ENCODE measurements at places on chromosomes 7 and 10.
A peak's percentile ranks its signal among the peaks of the same experiment; 100 is the strongest.

DNA sequence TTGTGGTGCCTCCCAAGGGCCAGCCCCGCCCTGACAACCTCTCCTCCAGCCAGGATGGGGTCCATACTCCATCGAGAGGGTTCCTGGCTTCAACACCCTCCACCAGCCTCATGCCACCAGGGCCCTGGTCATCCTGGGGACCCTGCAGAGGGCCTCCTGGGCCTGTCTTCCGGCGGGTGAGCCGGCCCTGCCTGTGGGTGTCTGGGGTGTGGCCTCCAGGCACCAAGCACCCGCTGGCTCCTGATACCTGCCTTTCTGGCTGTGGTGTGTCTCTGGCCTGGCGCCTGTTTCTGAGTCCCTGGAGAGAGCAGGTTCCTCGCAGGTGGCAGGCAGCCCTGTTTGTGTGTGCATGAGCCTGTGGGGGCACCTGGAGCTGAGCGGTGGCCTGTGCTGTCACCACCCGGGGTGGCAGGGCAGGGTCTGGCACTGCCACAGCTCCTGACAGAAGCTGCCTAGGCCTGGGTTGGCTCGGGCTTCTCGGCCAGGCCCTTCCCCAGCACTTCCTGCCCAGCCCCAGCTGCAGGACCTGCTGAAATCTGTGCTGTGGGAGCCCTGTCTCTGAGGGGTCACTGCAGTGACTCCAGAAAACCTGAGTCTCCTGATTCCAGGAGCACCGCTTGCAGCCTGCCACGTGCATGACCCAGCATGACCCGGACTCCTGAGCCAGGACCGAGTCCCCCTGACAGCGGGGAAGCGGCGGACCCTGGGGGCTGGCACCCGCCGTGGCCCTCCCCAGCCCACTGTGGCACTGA is 18.4 kb downstream of the ADAM8 start:
- no peak for DNase-seq

DNA sequence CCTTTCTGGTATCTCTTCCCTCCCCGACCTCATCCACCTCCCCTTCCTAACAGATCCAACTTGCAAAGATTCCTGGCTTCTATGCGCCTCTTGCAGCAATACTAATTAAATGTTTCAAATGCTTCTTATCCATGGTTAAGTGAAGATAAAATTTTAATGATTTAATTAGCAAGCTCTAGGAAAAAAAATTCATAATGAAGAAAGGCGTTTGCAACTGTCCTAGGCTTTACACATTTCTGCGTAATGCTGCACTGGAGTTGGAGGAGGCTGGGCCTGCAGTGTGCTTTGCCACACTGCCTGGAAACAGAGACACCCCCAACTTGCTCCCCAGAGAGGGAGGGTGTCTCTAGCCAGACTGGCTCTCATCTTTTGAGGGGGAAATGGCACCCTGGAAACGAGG is 123.9 kb upstream of the CARD11 start:
- DNase-seq: no peak

DNA sequence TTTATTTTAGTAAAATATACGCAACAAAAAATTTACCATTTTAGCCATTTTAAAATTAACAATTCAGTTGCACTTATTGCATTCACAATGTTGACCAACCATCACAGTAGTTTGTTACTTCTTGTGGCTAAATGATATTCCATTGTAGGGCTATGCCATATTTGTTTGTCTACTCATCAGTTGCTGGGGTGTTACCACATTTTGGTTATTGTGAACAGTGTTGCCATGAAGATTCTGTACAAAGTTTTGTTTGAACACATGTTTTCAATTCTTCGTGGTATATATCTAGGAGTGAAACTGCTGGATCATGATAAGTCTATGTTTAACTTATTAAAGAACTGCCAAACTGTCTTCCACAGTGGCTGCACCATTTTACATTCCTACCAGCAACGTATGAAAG is 46.3 kb upstream of the ZNF365 start:
- DNase-seq: peak; percentile 34

- no peak for DNase-seq
Measured at GRCh38 chr7:38842746-38843145, 66.2 kb downstream of the VPS41 start.

DNA sequence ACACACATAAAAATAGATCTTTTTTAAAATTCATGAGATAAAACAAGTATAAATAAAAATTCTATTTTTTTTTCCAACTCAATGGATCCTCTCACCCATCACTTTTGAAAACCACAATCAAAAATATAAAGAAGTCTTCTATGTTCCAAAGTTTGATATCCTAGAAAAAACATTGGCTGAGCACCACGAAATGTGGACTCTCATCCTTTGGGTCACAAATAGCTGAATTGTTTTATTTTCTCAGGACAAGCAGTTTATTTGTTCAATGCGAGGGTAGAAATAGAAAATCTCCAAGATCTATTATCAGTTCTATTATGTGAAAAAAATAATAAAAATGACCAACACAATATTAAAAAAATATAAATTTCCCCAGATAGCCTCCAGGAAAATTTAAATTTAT is 310.5 kb upstream of the DGKB start:
- no peak for DNase-seq

- no peak for DNase-seq
Measured at GRCh38 chr7:104458875-104459274, 130.5 kb downstream of the LHFPL3 start.

GRCh38 chr7:100896732-100897608 is 1.3 kb upstream of the ACHE start:
- DNase-seq: no peak

DNA sequence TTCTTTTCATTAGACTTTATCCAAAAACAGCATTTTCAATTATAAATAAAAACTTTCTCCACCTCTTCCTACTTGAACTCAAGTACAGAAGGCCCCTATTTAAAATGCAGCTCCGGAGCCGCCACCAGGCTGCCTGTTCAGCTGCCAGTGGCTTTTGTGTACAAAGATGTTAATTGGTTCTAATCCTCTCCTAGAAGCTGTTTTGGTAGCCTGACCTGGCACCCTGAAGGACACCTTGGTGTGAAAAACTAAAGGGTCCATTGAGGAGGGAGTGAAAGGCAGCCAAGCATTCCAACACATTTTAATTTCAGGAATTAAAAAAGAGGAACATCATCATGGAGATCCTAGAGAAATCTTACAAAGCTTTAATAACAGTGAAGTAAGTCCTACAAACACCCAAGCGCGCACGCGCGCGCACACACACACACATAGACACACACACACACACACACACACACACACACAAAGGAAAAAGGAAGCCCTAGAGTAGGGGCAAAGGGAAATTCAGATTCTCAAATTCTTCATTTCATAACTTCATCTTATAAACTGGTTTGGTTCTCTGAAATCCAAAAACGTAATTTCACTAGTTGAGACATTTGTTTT is 41.4 kb downstream of the VAX1 start:
- DNase-seq: no peak

- no peak for DNase-seq
Measured at GRCh38 chr7:52352013-52352981, 683.1 kb upstream of the POM121L12 start.

DNA sequence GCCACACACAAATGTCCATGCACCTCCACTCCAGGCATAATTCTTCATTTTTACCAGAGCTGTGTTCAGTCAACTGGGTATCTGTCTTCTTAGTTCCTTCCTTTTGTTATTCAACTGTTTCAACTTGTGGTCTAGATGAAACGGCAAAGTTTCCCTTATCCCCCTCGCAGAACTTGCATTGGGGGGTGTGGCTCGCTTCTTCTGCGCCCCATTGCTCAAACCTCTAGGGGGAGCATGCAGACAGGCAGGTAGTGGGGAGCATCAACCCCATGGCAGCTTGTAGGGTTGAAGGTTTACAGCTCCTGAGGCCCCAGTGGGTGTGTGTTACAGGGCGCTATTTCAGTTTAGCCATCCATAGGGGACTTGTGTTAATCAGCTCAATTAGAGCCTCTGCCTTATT is 38.3 kb upstream of the COBL start:
- DNase-seq: no peak

GRCh38 chr7:10838228-10838627 is 135.4 kb upstream of the PHF14 start:
- DNase-seq: no peak

DNA sequence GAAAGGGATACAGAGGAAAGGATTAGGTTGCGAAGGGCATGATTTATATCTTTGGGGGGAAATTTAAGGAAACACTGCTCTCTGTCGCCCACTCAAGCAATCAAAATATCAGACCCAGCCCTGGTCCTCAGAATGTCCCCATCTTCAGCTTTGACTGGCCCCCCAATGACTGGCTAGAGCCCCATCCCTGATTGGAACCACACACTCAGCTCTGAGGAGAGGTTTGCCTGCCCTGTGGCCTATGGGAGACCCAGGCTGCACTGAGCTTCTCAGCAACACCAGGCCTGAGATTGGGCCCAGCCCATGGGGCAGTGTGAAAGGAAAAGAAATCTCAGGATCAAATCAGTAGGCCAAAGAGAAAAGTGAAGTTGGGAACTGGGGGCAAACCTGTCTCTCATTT is 69.5 kb downstream of the ADCYAP1R1 start:
- DNase-seq: no peak

- no peak for DNase-seq
Measured at GRCh38 chr7:97021747-97022490, 2.7 kb downstream of the DLX5 start.

GRCh38 chr10:132478341-132479023 is 59.1 kb upstream of the INPP5A start:
- DNase-seq: no peak

- no peak for DNase-seq
Measured at GRCh38 chr7:50393547-50394252, 56.5 kb downstream of the FIGNL1 start.

DNA sequence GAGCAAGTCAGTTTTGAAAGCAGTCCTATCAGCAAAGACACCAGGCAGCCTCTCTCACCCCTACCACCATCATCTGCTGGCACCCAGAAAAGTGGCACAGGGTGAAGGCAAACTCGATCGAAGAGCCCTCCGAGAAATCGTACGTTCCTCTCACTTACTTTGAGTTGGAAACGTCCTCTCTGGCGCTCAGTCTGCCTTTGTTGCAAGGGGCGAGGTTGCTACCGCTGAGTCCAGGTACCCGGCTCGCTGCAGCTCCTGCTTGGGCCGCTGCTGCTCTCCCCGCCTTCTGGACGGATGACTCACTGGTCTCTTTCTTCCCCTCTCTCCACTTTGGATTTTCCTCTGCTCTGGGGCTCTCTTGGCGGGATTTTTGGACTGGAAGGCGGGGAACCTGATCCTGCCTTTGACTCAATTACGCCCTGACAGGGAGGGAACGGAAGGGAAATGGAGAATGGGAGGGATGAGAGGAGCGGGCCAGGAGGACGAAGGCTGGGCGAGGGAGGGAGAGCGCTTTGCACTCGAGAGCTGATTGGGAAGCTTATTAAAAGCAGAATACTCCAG is at the start of gene PTN:
Gene PTN (minus strand): TSS at position 453 of the 561 bp plus-strand sequence. CDS start 88,760 bp downstream, outside the sequence.
- DNase-seq: peak; percentile 13

DNA sequence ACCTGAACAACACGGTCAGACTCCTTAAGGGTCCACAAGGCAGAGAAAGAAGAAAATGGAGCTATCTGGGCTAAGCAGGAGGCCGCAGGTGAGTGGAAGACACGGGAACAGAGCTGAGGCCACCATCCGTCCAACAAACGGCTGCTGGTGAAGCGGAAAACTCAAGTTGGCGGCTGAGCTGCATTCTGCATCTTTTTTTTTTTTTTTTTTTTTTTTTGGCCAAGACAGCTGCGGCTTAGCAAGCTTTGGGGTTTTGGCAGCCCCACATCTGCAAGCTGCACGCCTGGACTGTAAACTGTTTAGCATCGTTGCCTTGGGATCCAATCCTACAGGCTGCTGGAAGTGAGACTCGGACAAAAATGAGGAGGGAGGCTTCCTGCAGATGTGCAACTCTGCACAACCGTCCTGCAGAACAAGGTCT is 37.4 kb downstream of the RGS10 start:
- DNase-seq: no peak

DNA sequence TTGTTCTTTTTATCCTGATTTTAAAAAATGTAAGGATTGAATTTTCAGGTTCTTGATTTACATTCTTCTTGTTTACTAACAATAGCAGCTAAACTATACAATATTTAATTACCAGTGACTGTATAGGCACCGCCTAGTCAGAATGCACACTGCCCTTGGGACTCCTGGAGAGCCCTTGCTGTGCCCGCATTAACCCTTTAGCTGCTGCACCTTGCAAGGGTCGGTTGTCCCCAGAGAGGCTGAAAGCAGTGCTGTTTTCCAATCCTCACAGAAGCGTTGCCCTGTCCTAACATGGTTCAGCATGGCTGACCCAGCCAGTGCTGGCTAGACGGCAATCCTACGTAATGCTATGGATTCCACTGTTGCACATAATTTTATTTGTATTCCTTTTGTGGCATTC is 102.6 kb downstream of the HECW1 start:
- no peak for DNase-seq

DNA sequence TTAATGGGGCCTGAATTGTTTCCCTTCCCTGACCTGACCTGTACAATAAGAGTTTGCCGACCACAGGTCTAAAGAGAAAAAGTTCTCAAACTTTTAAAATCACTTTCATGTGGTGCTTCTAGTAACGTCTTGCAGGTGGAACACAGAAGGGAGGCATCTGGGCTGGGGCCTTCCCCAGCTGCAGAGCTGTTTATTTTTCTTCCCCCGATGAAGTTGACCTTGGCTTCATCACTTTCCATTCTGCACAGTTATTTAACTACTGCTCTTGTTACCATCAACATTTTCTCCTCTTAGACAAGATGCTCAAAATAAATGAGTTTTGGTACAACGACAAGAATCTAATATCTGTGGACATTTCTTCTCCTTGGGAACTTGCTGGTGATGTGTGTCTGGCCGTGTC is 181.7 kb downstream of the HERPUD2 start:
- DNase-seq: no peak

GRCh38 chr10:6786579-6787031 is 206.5 kb upstream of the PRKCQ start:
- no peak for DNase-seq

GRCh38 chr7:130944997-130945396 is 211.0 kb upstream of the KLF14 start:
- no peak for DNase-seq

DNA sequence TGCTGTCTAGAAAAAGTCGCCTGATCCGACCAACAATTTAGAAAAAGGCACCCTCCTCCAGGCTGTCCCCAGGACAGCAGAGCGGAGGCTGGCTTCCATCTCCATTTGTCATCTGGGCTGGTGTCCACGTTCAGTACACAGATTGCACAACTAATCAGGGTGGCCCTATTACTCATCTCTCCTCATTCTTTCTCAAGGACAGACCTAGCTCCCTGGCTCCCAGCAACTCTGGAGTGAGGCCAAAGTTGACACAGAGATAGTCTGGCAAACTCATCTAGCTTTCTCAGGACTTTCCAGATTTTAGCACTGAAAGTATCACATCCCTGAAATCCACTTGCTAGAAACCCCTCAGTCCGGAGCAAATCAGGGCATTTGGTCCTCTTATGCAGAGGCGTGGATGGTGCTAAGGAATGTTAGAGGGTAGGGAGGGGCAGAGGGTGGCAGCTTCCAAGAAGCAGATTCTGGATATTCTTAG is 75.1 kb downstream of the DNAH11 start:
- peak; percentile 45 for DNase-seq

GRCh38 chr10:49359349-49360270 is 36.3 kb downstream of the DRGX start:
- no peak for DNase-seq

GRCh38 chr10:27153845-27154193 is 365 bp downstream of the YME1L1 start:
- DNase-seq: no peak
